ENCODE measurements at places on chromosomes 11 and 22.

GRCh38 chr11:95996621-95997235 lies 72.8 kb upstream of the MTMR2 start:
- no peak for DNase-seq

DNA sequence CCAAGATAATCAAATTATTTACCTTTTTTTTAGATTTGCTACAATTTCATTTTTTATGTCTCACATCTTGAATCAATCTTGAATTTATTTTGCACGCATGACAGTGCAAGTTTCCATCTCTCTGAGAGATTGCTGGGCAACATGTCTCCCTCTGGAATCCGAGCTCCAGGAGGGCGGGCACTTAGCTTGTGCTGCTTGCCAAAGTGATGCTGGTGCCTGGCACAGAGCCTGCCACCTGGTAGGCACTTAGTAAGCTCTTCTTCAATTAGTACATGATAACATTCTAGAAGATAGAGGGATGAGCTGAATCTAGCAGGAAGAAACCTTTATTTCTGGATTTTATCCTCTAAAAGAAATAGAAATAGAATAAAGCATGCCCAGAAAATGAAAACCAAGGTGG lies 27.5 kb upstream of the OR9I1 start:
- DNase-seq = no peak

GRCh38 chr11:118735203-118735602 lies 55.8 kb upstream of the TREH start:
- no peak for DNase-seq

GRCh38 chr11:79668575-79668974 lies 227.7 kb upstream of the TENM4 start:
- DNase-seq = no peak

- DNase-seq = peak; percentile 60
Measured at GRCh38 chr11:69382131-69383128, 88.5 kb downstream of the MYEOV start.

- no peak for DNase-seq
Measured at GRCh38 chr22:48337957-48338792, 1489.5 kb downstream of the BRD1 start.

- DNase-seq = no peak
Measured at GRCh38 chr22:17816649-17817048, 42.4 kb upstream of the BID start.

DNA sequence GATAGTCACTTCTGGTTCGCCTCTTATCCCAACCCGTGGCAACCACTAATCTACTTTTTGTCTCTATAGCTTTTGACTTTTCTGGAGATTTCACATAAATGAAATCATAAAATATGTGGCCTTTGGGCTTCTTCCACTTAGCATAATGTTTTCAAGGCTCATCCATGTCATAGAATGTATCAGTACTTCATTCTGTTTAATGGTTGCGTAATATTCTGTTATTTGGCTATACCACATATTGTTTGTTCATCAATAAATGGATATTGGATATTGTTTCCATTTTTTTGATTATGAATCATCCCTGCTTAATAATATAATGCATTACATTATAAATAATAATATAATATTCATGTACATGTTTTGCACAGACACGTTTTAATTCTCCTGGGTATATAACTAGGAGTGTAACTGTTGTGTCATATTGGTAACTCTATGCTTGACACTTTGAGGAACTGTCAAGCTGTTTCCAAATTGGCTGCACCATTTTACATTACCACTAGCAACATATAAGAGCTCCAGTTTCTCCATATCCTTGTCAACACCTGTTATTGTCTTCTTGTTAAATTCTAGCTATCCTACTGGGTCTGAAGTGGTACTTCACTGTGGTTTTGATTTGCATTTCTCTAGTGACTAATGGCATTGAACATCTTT lies 181.5 kb downstream of the CADM1 start:
- no peak for DNase-seq

- DNase-seq = no peak
Measured at GRCh38 chr22:25902402-25902801, 160.4 kb downstream of the MYO18B start.

DNA sequence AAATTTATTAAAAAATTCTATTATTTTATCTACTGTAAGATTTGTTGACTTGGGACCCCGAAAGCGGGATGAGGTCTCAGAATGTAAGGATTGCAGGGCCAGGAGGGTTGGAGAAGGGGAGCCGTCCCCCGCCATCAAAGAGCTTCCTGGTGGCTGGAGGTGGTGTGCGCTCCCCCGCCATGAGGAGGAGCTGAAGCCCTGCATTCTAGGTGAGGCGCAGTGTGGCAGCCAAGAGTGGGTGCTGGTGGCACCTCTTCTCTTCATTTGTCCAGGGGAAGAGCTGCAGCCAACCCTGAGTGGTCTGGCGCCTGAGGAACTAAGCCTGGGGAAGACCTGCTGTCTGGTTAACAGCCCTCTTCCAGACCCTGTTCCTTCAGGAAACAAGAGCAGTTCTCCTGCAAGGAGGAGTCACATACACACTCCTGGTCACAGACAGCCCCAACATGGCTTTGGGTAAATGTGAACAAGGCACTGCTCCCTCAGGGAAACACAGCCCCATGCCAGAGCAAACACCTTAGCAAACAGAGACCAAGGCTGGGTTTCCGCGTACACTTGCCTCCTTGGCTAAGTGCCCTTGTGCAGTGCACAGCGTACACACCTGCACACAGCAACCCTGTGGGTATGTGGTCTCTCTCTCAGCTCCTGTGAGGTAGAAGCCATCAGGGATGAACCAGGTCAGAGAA lies 17.3 kb downstream of the RTN4RL2 start:
- no peak for DNase-seq

GRCh38 chr22:46672731-46673130 lies 52.5 kb downstream of the GRAMD4 start:
- DNase-seq = no peak

DNA sequence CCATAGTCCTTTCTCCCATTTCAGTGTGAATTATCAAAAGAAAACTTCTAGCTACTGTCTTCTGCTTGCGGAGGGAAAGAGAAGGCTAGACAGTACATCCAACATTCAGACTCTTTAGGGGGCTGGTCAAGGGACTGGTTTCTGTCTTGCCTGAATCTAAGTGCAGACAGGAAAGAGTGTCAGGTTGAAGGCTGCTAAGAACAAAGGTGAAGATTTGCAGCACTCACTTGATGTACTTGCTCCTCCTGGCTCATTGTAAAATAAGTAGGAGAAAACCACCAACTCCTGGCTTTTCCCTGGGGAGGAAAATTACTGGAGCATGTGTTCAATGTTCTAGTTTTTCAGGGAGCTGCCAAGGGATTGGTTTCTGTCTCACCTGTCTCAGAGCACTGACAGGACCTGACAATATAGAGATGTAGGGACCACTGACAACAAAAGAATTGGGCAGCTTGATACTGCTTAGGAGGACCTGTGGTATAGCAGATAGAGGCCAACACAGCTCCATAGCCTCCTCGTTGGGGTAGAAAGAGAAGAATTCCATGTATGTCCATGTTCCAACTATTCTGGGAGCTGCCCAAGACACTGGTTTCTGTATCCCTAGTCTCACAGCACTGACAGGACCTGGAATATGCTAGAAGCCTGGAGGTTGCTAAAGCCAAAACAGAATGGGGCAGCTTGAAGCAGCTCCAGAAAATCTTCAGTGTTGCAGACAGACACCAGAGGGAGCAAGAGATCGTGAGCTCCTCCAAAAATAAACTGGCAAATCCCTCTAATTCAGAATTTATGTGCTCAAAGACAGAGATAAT lies 39.7 kb upstream of the MMP12 start:
- DNase-seq = no peak

GRCh38 chr22:17064498-17065100 lies 20.2 kb upstream of the IL17RA start:
- no peak for DNase-seq

- DNase-seq = no peak
Measured at GRCh38 chr11:87224486-87224885, 186.8 kb downstream of the TMEM135 start.

GRCh38 chr22:19455033-19455432 lies 7.5 kb upstream of the C22orf39 start:
- no peak for DNase-seq

DNA sequence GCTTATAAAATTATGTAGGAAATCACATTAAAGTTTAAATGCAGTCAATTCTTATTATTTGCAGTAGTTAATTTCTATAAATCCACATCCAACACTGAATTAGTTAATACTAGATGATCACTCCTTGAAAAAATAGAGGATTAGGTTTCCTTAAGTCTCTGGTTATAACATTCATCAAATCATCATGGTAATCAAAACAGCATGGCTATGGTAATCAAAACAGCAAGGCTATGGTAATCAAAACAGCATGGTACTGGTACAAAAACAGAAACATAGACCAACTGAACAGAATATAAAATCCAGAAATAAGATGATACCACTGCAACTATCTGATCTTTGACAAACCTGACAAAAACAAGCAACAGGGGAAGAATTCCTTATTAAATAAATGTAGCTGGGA lies 814.6 kb upstream of the CCDC179 start:
- DNase-seq = no peak

GRCh38 chr11:1735271-1735670 lies 15.1 kb downstream of the IFITM10 start:
- DNase-seq = no peak

DNA sequence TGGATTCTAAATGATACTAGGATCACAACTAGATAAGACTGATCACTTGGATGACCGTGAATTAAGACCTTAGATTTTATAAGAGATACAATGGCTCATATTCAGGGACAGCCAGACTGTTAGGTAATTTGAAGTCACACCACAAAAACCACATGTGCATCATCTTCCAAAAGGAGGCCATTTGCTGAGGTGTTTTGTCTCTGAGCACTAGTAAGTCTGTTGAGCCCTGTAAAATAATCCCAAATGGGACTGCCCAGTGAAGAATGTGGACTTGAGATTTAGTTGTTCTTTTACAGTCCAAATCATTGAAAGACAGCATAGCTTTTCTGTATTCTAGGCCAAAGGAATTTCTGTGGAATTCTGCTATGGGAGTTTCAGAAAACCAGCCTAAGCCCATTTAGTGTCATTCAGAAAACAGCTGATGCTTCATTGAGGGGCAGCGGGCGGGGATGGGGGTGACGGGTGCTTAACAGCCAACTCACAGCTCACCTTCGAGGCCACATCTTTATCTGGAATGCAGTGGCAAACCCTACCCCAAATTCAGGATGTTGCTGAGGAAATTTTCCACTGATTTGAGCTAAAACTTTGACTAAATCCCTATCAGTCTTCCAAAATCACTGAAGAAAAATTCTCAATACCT lies 80.1 kb upstream of the BIRC3 start:
- no peak for DNase-seq

- DNase-seq = no peak
Measured at GRCh38 chr11:804599-804964, 449 bp downstream of the PIDD1 start.

- no peak for DNase-seq
Measured at GRCh38 chr22:30212363-30212995, 34.1 kb downstream of the LIF start.

DNA sequence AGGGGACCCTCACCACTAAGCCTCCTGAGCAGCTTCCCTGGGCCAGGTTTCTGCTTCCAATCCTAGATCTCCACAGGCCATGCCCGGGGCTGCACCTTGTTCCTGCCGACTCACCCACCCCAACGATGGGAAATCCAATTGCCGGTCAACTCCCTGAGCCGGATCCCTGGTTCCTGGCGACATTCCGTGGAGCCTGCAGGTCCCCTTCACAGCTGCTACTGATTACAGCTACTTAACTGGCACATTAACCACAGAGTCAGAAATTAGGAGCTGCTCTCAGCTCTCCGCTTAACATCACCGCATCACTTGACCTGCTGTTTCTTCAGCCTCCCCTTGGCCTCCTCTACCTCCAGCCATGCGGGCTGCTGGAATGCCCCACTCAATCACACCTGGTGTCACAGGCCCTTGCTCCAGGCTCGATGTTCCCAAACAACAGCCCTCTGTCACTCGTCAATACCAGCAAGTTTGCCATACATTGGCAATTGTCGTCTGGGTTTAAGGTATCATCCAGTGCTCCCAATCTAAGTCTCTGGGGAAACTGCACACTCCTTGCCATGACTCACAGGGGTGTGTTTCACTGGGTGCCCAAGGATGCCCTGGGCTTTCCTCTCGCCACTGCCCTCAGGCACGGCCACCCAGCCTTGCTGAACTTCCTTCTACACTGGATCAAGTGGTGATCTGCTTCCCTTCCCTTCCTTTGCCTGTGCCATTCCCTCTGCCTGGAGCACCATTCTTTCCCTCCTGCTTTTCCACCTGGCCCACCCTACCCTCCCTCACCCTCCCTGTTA lies 181.0 kb downstream of the MN1 start:
- no peak for DNase-seq

DNA sequence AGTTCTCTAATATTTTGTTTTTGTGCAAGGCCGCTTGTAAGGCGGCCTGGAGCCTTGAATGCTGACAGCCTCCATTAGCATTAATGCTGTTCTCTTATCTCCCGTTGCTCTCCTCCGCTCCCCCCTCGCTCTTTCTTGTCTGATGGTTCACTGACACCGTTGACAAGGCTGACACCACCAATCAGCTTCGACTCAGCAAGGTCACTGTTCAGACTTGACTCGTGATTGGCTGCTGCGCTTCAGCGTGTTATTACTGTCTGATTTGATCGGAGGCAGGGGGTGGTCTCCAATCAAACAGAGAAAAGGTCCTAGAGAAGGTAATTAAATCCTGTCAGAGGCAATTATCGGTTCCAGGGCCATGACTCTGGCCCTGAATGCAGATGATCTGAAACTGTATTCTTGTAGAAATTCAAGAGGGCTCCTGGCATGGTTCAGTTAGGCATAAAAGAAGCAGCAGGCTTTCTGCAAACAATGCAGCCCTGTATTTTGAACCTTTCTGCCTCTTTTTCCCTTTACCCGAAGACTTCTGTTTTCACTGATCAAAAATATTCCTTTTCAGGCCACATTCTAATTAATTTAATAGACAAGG lies 49.3 kb upstream of the MPPED2 start:
- DNase-seq = no peak

GRCh38 chr22:39917197-39917643 lies 16.3 kb downstream of the GRAP2 start:
- DNase-seq = no peak

DNA sequence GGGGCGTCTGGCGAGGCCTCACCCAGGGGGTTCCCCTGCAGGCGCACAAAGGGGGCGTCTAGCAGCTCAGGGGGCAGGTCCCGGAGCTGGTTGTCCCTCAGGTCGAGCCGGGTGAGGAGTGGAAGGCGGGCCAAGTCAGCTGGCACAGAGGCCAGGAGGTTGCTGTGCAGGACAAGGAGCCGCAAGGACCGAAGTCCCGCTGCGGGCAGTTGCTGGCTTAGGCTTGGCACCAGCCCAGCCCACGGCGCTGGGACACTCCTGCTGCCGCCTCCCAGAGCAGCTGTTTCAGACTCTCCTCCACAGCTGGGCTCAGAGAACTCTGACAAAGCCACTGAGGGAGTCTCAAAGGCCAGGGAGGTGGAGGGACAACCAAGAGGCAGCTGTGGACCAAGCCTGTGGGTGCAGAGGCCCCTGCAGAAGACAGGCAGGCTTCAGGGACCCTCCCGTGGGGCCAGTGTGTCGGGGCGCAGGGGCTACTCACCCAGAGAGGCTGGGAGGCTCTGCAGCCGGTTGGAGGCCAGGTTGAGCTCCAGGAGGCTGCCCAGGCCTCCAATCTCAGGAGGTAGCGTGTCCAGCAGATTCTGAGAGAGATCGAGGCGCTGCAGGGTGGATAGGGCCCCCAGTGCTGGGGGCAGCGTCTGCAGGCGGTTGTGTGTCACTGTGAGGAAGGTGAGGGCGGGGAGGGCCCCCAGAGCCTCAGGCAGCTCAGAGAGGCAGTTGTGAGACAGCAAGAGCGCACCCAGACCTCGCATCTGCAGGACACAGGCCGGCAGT lies 2.2 kb downstream of the PIDD1 start:
- no peak for DNase-seq

Data from SHP77 treated with DMSO at 0.1 percent for 48 hours (cell line).